ENCODE measurements at places on chromosomes 6 and 20. TPM values are rescaled to one million over a fixed set of nuclear protein-coding genes. Genes with fewer than 3 reads are reported as not detected.
A peak's percentile ranks its signal among the peaks of the same experiment; 100 is the strongest.

Gene KLC4
- total RNA-seq, result 22.4 TPM

Gene TINAG
- not detected for total RNA-seq

DNA sequence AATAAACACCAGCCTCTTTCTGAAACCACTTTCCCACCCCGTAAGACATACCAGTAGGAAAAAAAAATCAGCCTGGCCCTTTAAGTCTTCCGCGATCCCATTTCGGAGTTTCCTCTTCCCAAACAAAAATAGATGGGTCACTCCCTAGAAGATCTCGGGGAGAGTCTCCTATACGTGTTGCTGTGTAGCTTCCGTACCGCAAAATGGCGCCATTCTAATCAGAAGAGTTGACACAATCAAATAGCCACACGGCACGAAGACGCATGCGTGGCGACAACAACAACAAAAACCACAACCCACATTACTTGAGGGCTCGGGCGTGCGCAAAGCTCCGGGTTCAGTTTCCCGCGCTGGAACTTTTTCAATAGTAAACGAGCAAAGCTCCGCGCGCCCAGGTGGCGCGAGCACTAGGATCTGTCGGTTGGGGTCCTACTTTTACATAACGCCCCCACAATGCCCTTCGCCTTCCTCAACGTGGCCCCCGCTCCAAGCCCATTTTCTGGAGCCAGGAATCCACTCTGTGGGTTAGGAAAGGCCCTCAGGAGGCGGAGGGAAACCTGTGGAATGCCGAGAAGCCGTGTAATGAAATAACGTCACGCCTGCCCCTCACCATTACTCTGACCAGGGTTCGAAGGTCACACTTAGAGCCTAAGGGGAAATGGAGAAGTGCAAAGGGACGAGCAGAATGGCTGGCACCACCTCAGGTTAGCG is at the start of gene GPANK1:
GPANK1 (minus strand) TSS at position 208 of the 711 bp plus-strand sequence. CDS start 519 bp downstream, outside the sequence.
- H3K36me3 ChIP-seq, result peaks cover 41% of the 10 kb centered on the region
- peaks cover 25% of the 10 kb centered on the region for H3K4me1 ChIP-seq
- peak within 1 kb of the TSS; percentile 94 for H3K27ac ChIP-seq
- H3K4me3 ChIP-seq, result peak within 1 kb of the TSS; percentile 97
- peak; percentile 88 for DNase-seq
- no peaks in the 10 kb centered on the region for H3K27me3 ChIP-seq

GRCh38 chr6:27531772-27532459 is 59.0 kb upstream of the ZNF184 start:
- no peaks in the 10 kb centered on the region for H3K36me3 ChIP-seq
- H3K4me1 ChIP-seq, result no peaks in the 10 kb centered on the region
- no peak overlapping the region for H3K27ac ChIP-seq
- H3K4me3 ChIP-seq, result no peak overlapping the region
- no peak for DNase-seq

GRCh38 chr20:15318682-15319081 is 981.3 kb upstream of the FLRT3 start:
- H3K4me3 ChIP-seq, result no peak overlapping the region
- H3K27me3 ChIP-seq, result no peaks in the 10 kb centered on the region
- H3K4me1 ChIP-seq, result no peaks in the 10 kb centered on the region
- no peak overlapping the region for H3K27ac ChIP-seq
